Stimulated activated CD8-positive, alpha-beta memory T cell treated with anti-CD3 and anti-CD28 coated beads, Interleukin-7, amount 100 ng/mL, for 1 hour (primary cell): ENCODE measurements at places on chromosomes 3 and 15.

- no peak for DNase-seq
Observed at GRCh38 chr15:58182460-58183163, 44.4 kb downstream of the AQP9 start.

DNA sequence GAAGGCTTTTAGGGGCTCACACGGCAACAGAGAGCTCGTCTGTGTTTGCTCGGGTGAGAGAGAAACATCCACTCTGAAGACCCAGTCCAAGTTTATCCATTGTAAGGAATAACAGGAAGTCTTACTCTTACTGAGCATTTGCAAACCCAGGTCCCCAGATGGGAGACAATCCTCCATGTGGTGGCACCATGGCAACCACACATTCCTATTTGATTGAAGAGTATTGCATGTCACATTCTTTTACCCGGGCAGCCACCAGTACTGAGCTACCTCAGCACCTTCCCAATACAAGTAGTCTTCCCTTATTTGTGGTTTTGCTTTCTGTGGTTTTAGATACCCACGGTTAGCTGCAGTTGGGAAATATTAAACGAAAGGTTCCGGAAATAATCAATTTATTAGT lies 302.9 kb upstream of the RASGRP1 start:
- no peak for DNase-seq

- DNase-seq: no peak
Observed at GRCh38 chr3:14206548-14207177, 28.0 kb downstream of the LSM3 start.

DNA sequence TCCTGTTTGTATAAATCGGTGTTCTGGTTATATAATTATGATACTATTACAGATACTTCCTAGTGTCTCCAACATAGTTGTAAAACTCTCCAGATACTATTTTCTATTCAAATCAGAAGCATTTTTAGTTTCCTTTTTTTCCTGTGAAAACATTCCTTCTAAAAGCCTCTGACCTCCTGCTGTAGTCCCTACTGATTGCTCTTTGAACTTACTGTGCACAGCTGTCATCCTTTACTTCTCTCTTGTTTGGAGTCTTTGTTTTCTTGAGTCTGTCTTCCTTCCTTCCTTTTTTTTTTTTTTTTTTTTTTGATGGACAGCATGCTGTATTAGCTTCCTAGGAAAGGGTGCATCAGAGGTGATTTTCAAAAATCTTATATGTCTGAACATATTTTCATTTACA lies 28.9 kb downstream of the NR2C2 start:
- no peak for DNase-seq

DNA sequence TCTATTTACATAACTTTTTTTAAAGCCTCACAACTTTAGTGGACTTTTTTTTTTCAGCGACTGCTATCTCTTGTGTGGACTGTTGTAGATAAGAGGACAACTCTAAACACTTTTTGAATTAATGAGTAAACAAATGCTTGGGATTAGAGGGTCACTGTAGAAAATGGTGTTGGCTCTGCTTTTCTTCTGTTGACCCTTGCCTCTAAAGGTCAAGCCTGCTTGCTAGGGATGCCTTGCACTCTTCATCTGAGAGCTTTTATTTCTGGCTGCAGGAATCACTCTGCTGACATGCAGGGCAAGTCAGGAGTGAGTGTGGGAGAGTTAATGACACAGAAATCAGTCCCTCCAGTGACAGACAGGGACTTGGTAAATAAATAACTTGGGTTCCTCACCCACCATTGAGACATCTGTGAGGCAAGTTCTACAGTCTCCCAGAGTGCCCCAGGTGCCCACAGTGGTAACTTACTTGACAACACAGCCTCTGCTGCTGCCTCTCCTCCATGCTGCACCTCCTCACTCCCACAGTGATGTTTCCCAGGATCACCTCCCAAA lies 390.1 kb downstream of the IL20RB start:
- no peak for DNase-seq
